ENCODE measurements at places on chromosomes 3 and 15.
A peak's percentile ranks its signal among the peaks of the same experiment; 100 is the strongest.

DNA sequence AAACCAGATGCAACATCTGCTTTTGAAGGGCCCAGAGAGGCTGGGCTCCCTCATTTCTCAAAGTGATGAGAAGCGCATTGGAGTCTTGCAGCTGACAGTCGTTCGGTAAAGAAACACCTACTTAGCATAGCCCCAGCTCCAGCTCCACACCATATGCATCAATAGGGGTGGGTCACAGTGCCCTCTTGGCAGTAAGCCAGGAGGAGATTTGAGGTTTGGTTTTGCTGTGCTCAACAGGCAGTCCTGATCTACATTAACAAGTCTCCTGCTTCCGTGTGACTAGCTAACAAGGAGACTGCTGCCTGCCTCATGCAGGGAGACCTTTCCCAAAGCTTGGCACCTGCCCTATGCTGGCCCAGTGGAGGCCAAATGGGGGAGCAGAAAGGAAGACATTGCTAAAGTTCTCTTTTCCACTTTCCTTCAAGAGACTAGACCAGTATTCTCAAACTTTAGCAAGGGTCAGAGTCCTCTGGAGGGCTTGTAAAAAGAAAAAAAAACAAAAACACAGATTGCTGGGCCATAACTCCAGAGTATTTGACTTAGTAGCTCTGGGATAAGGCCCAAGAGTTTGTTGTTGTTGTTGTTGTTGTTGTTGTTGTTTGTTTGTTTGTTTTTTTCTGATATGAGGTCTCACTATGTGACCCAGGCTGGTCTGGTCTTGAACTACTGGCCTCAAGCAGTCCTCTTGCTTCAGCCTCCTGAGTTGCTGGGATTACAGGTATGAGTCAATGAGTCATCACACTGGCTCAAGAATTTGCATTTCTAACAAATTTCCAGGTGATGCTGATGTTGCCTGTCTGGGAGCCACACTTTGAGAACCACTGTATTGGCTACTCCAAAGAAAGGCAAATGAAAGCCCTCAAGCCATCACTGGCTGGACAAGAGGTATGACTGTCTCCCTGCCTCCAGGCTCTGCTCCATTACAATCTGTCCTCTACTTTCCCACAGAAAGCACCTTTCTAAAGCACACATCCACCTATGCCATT lies 294.9 kb downstream of the RORA start:
- no peak for DNase-seq

DNA sequence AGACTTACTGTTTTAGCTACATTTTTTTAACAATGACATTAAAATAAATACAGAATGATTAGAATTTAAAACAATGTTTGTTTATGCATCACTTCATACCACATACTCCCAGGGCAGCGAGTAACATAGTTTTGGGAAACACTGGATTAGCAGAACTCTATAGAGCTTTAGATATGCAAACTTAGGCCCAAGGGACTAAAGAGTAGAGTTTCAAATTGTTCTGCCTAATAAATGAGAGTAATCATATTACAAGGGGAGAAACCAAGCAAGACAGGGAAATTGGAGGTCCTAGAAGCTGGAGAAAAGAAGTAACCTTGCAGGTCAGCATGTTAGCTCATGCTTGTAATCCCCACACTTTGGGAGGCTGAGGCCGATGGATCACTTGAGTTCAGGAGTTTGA lies 3.6 kb upstream of the DAZL start:
- no peak for DNase-seq

DNA sequence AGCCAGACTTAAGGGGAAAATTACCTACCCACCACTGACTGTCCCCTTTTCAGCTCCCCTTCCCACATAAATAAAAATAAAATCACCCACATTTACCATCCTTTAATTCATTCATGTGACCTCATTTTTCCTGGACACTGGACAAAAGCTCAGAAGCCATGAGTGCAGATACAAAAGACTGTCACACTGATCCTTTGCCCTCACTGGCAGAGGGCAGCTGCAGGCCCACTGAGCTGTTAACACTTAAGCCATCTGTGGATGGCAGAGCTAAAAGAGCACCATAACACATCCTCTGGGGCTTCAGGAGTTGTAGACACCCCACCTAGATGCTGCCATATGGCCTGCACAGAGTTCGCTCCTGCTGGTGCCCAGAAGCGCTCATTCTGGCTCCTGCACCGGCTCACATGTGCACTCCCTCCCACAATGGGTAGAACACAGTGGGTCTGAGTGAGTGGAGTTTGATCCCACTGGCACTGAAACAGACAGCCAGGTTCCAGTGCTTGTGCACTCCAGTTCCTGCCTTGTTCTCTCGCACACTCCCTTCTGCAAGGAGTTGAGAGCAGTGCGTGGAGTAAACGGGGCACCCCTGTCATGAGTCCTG lies 38.8 kb downstream of the EDC3 start:
- DNase-seq = no peak

GRCh38 chr3:84096188-84096587 lies 862.6 kb upstream of the CADM2 start:
- no peak for DNase-seq

DNA sequence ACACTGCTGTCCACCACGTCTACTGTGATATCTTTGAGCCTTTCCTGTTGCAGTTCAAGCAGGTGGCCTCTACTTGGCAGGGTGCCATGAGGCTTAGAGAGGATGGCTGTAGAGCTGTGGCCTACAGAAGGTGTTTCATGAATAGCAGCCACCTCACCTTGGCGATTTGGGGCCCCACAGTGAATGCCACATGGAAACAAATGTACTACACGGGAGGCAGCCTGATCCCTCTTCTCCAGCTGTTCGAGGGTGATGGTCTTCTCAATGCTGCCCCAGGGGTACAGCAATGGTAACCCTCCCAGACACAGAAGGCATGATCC lies 70.7 kb downstream of the FAM43A start:
- DNase-seq = no peak

GRCh38 chr3:159832024-159832423 lies 156.6 kb upstream of the IL12A start:
- DNase-seq = no peak

GRCh38 chr3:156497326-156497725 lies 57.6 kb downstream of the SSR3 start:
- DNase-seq = no peak

DNA sequence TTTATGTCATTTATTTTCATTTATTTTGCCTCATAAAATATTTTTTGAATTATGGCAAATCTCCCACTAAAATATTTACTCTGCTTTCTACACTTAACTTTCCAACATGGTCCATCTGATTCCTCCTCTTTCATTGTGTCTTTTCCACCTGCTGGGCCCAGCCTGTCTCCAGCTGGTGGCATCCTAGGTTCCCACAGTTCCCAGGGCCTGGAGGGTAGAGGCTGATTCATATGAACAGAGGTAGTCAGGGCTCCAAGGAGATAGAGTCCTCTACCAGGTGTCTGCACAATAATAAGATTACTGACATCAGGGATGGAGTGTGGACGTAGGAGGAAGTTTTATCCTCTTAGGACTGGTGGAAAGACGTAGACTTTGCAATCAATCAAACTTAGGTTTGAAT lies 14.3 kb downstream of the ZBTB38 start:
- no peak for DNase-seq

- peak; percentile 19 for DNase-seq
Observed at GRCh38 chr3:12458901-12459300, 25.4 kb upstream of the TSEN2 start.

DNA sequence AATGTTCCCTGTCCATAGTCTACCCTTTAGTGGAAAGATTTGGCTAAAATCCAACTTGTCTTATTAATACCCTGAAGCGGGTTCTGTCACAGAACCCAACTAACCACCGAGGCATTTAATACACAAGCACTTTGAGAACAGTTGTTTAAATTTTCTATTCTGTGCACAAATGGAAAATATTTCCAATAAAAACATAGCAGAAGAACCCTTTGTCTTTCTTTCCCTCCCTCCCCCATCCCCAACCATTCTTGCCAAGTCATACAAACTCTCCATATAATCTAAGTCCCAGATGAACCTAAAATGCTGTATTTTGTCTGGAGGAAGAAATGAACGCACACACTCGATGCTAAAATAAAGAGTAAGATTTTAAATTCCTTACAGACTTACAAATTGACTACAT lies 126.9 kb upstream of the STRIT1 start:
- no peak for DNase-seq

GRCh38 chr3:112775011-112775742 lies 71.5 kb downstream of the CD200R1L start:
- DNase-seq = no peak

DNA sequence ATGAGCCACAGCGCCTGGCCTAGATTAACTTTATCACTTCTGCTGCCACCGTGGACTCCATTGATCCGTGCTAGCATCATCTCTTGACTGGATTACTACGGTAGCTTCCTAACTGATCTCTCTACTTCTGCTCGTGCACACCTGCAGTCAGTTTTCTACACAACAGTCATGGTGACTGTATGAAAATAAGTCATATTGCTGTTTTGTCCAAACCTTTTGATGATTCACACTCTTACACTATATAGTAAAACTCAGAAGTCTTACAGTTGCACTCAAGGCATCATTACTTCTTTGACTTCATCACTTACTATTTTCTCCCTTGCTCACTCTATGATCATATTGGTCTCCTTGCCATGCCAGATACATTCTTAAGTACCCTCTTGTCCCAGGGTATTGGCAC lies 10.1 kb downstream of the PDCD6IP start:
- no peak for DNase-seq

DNA sequence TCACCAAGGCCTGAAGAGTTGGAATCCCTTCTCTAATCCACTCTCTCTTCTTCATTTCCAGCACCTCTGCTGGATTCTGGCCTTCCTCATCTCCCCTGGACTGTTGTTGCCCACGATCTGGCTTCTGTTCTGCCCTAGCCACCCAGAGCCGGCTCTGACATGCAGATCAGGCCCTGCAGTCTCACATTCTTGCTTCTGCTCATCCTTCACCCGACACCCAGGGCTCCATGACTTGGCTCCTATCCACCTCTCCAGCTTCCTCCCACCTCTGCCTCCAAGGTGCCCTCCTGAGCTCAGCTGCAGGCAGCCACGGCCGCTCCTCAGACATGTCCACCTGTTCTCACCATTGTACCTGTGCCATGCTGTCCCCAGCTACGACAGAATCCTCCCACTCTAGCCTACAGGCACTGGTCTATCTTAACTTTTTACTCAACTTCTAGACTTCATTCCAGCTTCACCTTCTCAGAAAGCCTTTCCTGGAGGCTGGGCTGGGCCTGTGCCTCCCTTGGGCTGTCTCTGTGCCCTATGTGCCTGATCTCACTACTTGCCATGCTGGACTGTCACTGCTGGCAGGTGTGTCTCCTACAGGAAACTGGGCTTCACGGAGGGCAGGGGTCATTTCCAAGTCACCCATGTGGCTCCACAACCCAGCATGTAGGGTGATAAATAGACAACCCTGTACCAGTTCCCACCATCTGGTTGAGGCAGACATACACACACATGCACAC lies 16.0 kb upstream of the TBC1D21 start:
- DNase-seq = no peak

- no peak for DNase-seq
Observed at GRCh38 chr3:184354121-184354728, 7.2 kb downstream of the CLCN2 start.

GRCh38 chr3:121483290-121483689 lies 62.5 kb downstream of the POLQ start:
- DNase-seq = no peak

DNA sequence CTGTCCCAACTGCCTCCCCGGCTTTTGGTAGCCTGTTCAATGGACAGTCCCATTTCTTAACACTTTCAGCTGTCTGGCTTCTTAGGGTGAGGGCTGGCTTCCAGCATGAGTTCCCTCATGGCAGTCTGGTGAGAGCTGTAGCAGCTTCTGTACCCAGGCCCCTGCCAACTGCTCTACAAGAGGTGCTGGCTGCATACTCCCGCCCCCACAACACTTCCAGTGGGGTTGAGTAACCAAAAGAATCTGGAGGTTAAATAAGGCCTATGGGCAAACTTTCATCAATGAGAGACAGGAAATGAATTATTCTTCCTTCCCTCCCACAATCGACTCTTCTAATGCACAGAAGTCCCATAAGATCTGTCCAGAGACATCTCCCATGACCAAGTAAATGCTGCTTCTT lies 145.0 kb downstream of the NEK10 start:
- DNase-seq = no peak

- no peak for DNase-seq
Observed at GRCh38 chr15:93110502-93111040, 21.6 kb upstream of the RGMA start.

DNA sequence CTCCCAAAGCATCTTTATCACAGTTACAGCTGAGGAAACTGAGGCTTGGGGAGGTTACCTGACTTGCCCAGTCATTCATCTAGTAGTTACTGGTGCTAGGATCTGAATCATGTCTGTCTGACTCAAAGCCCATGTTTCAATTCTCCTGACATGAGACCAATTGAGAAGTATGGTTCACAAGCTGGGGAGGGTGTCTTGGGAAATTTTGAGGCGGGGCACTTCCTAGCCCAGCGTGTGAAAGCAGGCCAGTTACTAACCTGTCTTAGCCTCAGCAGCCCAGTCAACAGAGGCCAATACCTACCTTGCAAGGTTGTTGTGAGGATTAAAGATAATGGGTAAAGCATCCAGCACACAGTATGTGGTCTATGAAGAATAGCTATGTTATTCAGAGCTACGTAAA lies 37.0 kb downstream of the CLDN18 start:
- DNase-seq = no peak

- DNase-seq = peak; percentile 46
Observed at GRCh38 chr15:41647262-41647661, 12.9 kb upstream of the MGA start.

- DNase-seq = no peak
Observed at GRCh38 chr3:33915796-33916546, 117.5 kb downstream of the PDCD6IP start.

DNA sequence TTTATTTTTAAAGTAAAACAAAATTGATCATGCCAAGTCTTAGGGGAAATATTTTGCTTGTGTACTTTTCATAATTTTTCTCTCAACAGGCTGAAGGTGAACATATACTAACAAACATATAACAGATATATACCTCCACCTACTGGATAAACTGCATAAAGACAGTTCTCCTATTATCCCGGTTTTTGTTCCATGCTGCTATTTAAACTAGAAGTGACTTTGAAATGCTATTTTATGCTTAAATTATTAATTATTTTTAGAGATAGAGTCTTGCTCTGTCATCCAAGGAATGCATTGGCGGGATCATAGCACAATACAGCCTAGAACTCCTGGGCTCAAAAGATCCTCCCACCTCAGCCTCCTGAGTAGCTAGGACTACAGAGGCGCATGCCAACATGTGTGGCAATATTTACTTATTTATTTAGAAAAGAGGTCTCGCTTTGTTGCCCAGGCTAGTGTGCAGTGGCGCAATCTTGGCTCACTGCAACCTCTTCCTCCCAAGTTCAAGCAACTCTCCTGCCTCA lies 49.8 kb downstream of the ST3GAL6 start:
- DNase-seq = peak; percentile 43

- no peak for DNase-seq
Observed at GRCh38 chr15:29785642-29786041, 36.6 kb downstream of the TJP1 start.

DNA sequence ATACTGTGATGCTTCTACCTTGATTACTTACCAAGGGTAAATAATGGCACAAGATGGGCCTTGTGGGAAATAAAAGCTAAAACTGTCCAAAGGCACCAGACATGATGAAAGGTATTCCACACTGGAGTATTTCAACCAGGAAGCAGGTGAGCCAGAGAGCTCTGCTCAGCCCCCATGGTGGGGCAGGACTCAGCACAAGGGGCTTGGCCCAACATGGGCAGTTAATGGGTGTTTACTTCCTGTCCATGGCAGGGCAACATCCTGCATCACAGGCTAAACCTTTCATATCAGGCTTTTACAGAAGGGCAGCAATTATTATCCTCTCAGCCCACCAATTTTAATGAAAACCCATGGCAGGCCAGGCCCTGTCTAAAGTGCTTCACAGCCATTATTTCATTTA lies 38.2 kb downstream of the MAGI1 start:
- DNase-seq = no peak

GRCh38 chr3:154973851-154974250 lies 106.3 kb upstream of the MME start:
- no peak for DNase-seq
